Lung (tissue), 17 donors: ENCODE measurements at places on chromosomes 4 and X. TPM values are rescaled to one million over a fixed set of nuclear protein-coding genes. Genes with fewer than 3 reads are reported as not detected.

The CT45A2 gene
- polyA plus RNA-seq = not detected

The GRIA3 gene
- polyA plus RNA-seq = 0.05 TPM

The UGT2B11 gene
- polyA plus RNA-seq = not detected

DNA sequence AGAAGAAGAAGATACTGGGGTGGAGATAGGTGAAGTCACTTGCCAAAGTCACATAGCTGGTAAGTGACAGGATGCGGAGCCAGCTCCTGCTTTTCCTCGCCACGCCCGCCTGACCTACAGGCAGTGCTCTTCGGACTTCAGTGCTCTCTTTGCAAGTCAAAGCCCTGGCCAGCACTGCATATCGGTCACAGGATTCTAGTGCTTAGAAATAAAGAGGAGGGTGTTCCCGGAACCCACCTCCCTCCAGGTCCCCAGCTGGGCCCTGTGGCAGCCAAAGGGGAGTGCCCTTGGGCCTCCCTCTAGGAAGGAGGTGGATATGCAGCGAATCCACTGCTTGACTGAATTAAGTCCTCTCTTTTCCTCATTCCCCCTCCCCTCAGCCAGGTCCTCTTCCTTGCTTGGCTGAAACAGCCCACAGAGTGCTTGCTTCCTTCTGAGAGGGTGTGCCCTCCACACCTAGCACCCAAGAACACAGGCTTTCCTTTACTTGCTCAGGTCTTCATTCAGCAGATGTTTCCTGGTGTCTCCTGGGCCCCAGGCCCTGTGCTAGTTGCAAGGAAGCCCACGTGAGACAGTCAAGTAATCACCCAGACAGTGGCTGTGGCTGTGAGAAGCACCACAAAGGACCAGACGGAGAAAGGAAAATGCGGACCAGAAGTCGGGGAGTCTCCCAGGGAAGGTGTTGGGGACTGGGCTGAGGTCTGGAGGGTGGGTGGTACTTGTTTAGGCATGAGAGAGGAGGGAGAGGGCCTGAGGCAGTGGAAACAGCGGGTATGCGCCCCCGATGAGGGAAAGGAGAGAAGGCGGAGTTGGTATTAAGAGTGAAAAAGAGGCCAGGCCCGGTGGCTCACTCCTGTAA, 14.0 kb upstream of the HMGB3 start:
- H3K4me3 ChIP-seq = no peak overlapping the region
- no peaks in the 10 kb centered on the region for H3K4me1 ChIP-seq
- no peak for DNase-seq
- no peak overlapping the region for H3K27ac ChIP-seq
- H3K36me3 ChIP-seq = no peaks in the 10 kb centered on the region
- no peaks in the 10 kb centered on the region for H3K27me3 ChIP-seq

- H3K27me3 ChIP-seq = no peaks in the 10 kb centered on the region
- no peak overlapping the region for H3K27ac ChIP-seq
- no peaks in the 10 kb centered on the region for H3K36me3 ChIP-seq
- no peaks in the 10 kb centered on the region for H3K4me1 ChIP-seq
Observed at GRCh38 chr4:181693517-181693916, 549.7 kb upstream of the TENM3 start.

GRCh38 chr4:6955261-6955911, 45.8 kb downstream of the TBC1D14 start:
- peak; percentile 58 for DNase-seq
- no peaks in the 10 kb centered on the region for H3K36me3 ChIP-seq
- peaks cover 16% of the 10 kb centered on the region for H3K4me1 ChIP-seq
- H3K27ac ChIP-seq = peak overlapping the region; percentile 82

The PCDH10 gene
- 0.14 TPM for polyA plus RNA-seq

GRCh38 chrX:139538907-139539790, 8.6 kb downstream of the F9 start:
- H3K4me1 ChIP-seq = no peaks in the 10 kb centered on the region
- H3K36me3 ChIP-seq = no peaks in the 10 kb centered on the region

The RAB41 gene
- not detected for polyA plus RNA-seq

GRCh38 chr4:146238107-146238506, 23.8 kb downstream of the REELD1 start:
- no peak overlapping the region for H3K27ac ChIP-seq
- H3K4me3 ChIP-seq = no peak overlapping the region
- H3K4me1 ChIP-seq = peaks cover 8% of the 10 kb centered on the region
- no peaks in the 10 kb centered on the region for H3K27me3 ChIP-seq

DNA sequence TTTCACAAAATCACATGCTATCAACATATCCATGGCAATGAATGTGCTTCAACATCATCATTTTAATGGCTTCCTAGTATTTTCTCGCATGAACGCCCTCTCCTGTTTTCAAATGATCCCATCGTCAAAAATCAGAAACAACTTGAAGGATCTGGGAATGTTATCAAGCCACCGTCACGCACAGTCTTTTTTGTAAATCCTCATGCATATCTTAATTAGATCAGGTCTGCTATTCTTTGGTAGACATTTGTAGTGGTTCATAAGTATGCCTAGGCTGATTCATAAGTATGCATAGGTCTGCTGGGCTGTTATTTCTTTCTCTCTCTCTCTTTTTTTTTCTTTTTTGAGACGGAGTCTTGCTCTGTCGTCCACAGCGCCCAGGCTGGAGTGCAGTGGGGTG, 101.6 kb downstream of the CLNK start:
- no peaks in the 10 kb centered on the region for H3K36me3 ChIP-seq
- H3K4me1 ChIP-seq = no peaks in the 10 kb centered on the region
- DNase-seq = no peak
- no peaks in the 10 kb centered on the region for H3K27me3 ChIP-seq
